ENCODE measurements at places on chromosomes 3 and 15. TPM values are rescaled to one million over a fixed set of nuclear protein-coding genes. Genes with fewer than 3 reads are reported as not detected.
A peak's percentile ranks its signal among the peaks of the same experiment; 100 is the strongest.

SEMA5B gene
- 0.17 TPM for total RNA-seq

- no peaks in the 10 kb centered on the region for H3K4me1 ChIP-seq
- H3K36me3 ChIP-seq, result no peaks in the 10 kb centered on the region
- H3K27me3 ChIP-seq, result peaks cover 2% of the 10 kb centered on the region
- H3K4me3 ChIP-seq, result no peak overlapping the region
- no peak overlapping the region for H3K27ac ChIP-seq
These were observed 107.0 kb upstream of the PFN2 start for GRCh38 chr3:150077581-150078247.

DPPA2 gene
- not detected for total RNA-seq

DNA sequence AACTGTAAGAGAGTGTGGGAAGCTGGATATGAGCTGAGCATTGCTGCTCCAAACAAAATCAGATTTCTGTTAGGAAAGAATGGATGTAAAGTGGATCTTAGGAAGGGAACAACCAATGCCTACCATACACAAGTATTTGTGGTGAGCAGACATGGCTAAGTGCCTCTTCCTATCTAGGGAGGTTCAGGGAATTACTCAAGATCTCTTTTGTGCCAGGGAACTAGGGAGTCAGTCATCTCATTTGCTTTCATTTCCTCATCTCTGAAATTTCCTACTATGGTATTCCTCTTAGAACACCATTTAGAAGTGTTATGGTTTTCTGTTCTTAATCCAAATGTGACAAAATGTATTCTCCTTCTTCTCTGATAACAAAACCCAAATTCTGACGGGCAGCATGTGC lies 396.5 kb downstream of the FHIT start:
- H3K27ac ChIP-seq, result no peak overlapping the region
- H3K27me3 ChIP-seq, result no peaks in the 10 kb centered on the region
- H3K4me3 ChIP-seq, result no peak overlapping the region
- DNase-seq, result no peak

DNA sequence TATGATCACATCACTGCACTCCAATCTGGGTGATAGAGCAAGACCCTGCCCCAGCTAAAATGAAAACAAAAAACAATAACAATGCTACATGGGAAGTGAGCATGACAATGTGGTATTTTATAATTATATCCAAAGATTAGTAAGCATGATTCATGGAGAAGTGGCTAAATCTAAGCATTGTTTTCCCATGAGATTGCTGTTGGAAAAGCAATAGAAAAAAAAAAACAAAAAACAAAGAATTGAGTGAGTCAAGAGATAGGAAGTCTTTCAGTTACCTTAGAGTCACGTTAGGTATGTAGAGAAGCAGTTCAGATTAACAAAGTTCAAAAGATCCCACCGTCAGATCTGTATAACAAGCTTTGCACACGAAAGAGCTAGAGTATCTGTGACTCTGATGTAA lies 210.3 kb upstream of the CNTN6 start:
- H3K4me3 ChIP-seq, result no peak overlapping the region
- H3K4me1 ChIP-seq, result no peaks in the 10 kb centered on the region
- H3K27ac ChIP-seq, result no peak overlapping the region

GRCh38 chr15:74460298-74460697 lies 662 bp downstream of the UBL7 start:
- peak overlapping the region; percentile 78 for H3K27ac ChIP-seq
- H3K27me3 ChIP-seq, result no peaks in the 10 kb centered on the region
- no peak for DNase-seq
- peaks cover 30% of the 10 kb centered on the region for H3K36me3 ChIP-seq

SERPINI2 gene
- not detected for total RNA-seq

DNA sequence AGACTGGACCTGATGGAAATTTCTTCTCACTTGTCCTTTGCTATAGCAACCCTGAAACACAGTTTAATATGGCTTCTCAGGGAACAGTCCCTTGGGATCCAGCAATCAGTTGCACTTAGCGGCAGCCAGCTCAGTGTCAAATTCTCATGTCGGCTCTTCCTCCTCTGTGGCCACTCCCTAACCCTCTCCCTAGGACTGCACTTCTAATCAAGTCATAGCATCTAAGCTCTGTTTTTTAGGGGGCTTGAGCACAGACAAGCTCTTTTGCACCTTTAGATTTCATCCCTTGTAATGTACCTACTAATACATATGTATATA lies 250.5 kb upstream of the TLE3 start:
- no peak overlapping the region for H3K4me3 ChIP-seq
- H3K4me1 ChIP-seq, result peaks cover 8% of the 10 kb centered on the region
- no peaks in the 10 kb centered on the region for H3K36me3 ChIP-seq
- peaks cover 28% of the 10 kb centered on the region for H3K27me3 ChIP-seq
- no peak overlapping the region for H3K27ac ChIP-seq
- DNase-seq, result no peak

DNA sequence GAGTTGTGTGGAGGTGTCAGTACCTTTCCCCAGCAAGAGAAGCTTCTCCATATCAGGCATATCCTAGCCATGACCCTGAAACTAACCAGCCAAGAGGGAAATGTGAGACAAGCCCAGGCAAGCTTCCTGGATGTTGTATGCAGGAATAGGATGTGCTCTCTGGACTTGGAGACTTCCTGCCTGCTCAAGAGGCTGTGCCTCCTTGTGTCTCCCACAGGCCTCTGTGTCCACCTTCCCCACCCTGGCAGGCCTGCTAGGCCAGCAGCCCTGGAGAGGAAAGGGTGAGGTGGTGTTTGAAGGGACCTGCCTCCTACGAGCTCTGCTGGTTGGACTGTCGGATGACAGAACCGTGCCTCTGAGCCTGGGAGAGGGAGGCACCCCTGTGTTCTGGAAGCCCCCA lies 2.1 kb upstream of the DYNLT2B start:
- H3K27me3 ChIP-seq, result no peaks in the 10 kb centered on the region
- peaks cover 1% of the 10 kb centered on the region for H3K36me3 ChIP-seq
- peaks cover 5% of the 10 kb centered on the region for H3K4me1 ChIP-seq
- H3K4me3 ChIP-seq, result no peak overlapping the region
- H3K27ac ChIP-seq, result no peak overlapping the region

DNA sequence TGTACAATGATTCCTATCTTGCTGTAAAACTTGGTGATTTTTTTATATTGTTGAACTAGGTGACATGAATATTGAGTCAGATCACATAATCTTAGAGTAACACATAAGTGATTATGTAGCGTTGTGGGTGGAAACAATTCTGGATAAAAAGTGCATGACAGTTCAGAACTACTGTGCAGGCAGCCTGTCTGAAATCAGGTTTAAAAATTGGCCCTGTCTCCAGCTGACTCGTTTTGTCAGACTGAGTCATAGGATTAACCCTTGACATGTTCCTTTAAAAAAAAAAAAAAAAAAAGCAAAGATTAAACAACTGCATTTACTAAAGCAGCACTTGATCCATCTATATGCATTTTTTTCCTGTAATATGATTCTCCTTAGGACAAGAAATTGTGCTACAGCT lies 160.0 kb upstream of the CGNL1 start:
- H3K4me1 ChIP-seq, result peaks cover 6% of the 10 kb centered on the region
- no peak for DNase-seq
- no peaks in the 10 kb centered on the region for H3K36me3 ChIP-seq
- no peaks in the 10 kb centered on the region for H3K27me3 ChIP-seq
- H3K4me3 ChIP-seq, result no peak overlapping the region

- H3K4me3 ChIP-seq, result peak overlapping the region; percentile 90
- peak; percentile 62 for DNase-seq
- H3K27ac ChIP-seq, result peak overlapping the region; percentile 94
- peaks cover 25% of the 10 kb centered on the region for H3K4me1 ChIP-seq
- peaks cover 59% of the 10 kb centered on the region for H3K36me3 ChIP-seq
These were observed 64.5 kb downstream of the ZNF148 start for GRCh38 chr3:125310623-125311081.

DNA sequence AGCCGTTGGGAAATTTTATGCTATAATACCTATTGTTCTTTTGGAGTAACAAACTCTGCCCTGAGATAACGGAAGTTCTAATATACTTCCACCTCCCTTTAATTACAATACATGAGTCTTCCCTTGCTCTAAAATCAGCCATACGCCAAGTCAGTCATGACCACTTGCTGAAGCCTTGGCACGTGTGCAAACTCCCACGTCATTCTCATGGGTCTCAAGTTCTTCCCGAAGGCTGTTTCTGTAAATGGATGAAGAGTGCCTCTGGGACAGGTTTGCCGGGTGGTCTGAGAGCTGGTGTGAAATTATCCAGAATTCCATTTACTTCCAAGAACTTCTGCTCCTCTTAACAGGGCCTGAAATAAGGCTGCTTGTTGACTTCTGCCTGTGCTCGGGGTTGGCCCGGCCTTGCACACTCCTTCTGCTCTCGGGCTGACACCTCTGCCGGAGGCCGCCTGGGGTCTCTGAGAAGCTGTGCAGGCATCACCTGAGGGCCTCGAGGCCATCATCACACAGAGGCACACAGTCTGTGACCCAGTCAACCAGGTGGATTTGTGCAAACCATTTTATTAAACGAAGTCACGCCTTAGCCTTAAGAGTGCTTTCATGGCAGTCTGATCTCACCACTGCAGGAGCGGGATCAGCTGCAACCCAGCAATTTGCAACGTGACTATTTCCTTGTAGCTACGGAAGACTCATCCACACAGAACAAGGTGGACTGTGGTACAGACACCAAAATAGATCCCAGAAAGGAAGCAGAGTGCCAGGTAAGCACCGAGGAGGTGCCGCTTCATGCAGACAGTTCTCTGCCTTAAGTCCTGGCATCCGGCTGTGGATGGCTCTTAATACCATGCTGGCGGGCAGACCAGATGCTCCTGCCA lies 120.1 kb downstream of the ADAMTS17 start:
- no peak overlapping the region for H3K27ac ChIP-seq
- peaks cover 10% of the 10 kb centered on the region for H3K4me1 ChIP-seq
- no peak overlapping the region for H3K4me3 ChIP-seq
- no peak for DNase-seq

DNA sequence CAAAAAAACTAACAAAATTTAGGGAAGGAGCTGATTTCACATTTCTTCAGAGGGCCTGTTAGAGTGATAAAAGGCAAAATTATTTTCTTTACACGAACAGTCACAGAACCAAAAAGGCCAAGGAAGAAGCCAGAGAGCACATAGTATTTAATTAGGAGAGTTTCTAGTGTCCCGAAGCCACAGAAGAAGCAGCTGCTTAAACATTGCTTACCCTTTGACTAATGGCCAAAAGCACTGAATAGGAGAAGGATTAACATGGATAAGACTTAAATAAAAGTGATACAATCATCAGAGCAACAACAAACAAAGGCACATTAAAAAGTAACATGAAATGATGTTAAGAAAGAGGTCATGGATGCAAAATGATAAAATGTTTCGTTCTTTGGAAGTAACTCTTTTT lies 98.6 kb downstream of the CHL1 start:
- no peak overlapping the region for H3K4me3 ChIP-seq
- no peaks in the 10 kb centered on the region for H3K36me3 ChIP-seq
- H3K27me3 ChIP-seq, result no peaks in the 10 kb centered on the region
- no peak overlapping the region for H3K27ac ChIP-seq

DNA sequence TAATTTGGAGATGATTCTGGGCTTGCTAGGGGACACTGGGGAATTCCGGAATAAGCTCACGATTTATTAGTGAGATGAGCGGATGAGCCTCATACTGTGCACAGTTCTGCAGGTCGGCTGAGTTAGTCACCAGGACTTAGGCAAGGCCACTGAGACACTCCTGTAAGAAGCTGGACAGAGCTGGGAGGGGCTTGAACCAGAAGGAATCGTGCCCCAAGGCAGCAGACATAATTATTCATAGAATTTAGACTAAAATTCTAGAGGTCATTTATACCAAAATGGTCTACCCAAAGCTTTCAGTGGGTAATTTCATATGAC lies 121.4 kb downstream of the VGLL4 start:
- no peak overlapping the region for H3K27ac ChIP-seq
- peaks cover 1% of the 10 kb centered on the region for H3K36me3 ChIP-seq
- no peaks in the 10 kb centered on the region for H3K4me1 ChIP-seq
- H3K4me3 ChIP-seq, result no peak overlapping the region
- no peaks in the 10 kb centered on the region for H3K27me3 ChIP-seq

GRCh38 chr15:80292079-80292478 lies 40.1 kb upstream of the CTXND1 start:
- H3K27ac ChIP-seq, result no peak overlapping the region
- H3K27me3 ChIP-seq, result peaks cover 10% of the 10 kb centered on the region
- no peaks in the 10 kb centered on the region for H3K4me1 ChIP-seq
- no peaks in the 10 kb centered on the region for H3K36me3 ChIP-seq

DNA sequence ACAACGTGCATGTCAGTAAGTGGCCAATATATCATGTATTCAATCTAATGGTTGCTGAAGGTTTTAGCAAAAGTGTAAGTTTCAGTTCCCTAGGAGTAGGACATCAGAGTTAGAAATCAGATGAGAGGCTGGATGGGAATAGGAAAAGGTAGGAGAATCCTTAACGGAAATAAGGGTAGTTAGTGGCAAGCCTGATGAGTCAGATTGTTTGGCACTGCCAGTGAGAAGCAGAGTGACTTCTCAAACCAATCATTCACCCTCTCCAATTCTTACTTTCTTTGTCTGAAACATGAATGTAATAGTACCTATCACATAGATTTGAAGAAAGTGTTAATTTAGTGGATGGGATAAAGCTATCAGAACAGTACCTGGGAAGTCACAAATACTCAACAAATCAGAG lies 894.0 kb downstream of the NTRK3 start:
- H3K36me3 ChIP-seq, result no peaks in the 10 kb centered on the region
- H3K4me1 ChIP-seq, result no peaks in the 10 kb centered on the region
- H3K27ac ChIP-seq, result no peak overlapping the region
- peaks cover 2% of the 10 kb centered on the region for H3K27me3 ChIP-seq

ANKDD1A gene
- 12.6 TPM for total RNA-seq

RTP3 gene
- not detected for total RNA-seq

GRCh38 chr3:53101956-53102355 lies 28.3 kb downstream of the RFT1 start:
- H3K27me3 ChIP-seq, result no peaks in the 10 kb centered on the region
- H3K4me1 ChIP-seq, result peaks cover 49% of the 10 kb centered on the region
- peak; percentile 24 for DNase-seq
- H3K4me3 ChIP-seq, result peak overlapping the region; percentile 67

DNA sequence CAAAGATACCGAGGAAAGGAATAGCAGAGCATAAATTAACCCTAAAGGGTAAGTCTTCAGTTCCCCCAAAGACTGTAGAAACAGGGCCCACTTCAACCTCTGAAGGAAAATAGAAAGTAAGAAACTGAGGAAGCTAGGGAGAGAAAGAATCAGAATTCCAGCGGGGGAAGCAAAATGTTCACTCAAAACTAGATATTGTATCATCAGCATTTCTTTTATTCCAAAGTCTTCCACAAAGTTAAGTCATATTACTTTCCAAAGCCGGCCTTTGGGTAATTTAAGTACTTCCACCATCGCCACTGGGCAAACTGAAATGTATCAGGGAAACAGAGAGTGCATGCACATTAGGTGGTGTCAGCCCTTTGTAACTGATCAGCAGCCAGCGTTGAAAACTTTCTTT lies 88.3 kb downstream of the RSL24D1 start:
- no peak for DNase-seq
- H3K36me3 ChIP-seq, result no peaks in the 10 kb centered on the region
- no peak overlapping the region for H3K4me3 ChIP-seq
- peaks cover 8% of the 10 kb centered on the region for H3K27me3 ChIP-seq
- H3K27ac ChIP-seq, result no peak overlapping the region
